ENCODE measurements at places on chromosomes 16 and 17.

DNA sequence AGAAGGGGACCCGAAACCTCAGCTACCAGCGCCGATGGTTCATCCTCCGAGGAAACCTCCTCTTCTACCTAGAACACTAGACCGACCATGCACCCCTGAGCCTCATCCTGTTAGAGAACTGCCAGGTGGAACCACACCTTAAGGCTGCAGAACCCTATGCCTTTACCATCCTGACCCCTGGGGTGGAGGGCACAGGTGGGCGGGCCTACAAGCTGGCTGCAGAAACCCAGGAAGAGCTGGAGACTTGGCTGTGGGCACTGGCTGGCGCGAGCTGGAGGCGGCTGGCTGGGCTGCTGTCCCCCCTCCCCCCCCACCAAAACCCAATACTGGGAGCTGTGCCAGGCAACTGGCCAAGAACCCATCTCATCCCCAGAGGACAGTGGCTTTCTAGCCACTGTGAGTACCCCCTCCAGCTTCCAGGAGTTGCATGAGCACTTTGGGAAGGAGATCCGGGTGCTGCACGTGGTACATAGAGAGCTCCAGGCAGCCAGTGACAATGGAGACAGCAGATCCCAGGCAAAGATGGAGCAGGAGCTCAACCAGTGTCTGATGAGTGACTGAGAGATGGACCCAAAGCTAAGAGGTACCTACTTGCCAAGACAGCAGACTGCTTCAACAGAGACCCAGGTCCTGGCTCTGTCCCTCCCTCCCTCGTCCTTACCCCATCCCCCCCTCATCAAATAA lies 1.4 kb upstream of the CD2BP2 start:
- no peak for DNase-seq

DNA sequence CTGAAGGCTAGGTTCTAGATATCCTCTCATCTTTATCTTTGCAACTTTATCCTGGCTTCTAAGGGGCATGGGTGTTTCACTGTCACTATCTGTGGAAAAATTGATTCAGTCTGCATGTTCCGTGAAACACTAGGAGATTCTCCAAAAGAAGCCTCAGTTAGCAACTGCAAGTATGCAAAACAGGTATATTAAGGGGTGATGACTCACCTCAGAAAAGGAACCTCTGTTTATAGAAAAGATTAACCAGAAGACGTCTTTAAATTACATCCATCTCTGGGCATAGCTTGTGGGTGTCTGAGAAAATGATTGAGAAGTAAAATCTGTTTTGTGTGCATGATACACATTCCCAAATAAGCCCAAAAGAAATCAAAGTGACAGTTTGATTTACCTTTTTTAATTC lies 353.8 kb upstream of the HSBP1 start:
- DNase-seq, result no peak

GRCh38 chr16:21233521-21234150 lies at the start of gene ANKS4B:
Gene ANKS4B (plus strand): TSS chr16:21233699. CDS start chr16:21233738, 39 bp downstream.
- no peak for DNase-seq

DNA sequence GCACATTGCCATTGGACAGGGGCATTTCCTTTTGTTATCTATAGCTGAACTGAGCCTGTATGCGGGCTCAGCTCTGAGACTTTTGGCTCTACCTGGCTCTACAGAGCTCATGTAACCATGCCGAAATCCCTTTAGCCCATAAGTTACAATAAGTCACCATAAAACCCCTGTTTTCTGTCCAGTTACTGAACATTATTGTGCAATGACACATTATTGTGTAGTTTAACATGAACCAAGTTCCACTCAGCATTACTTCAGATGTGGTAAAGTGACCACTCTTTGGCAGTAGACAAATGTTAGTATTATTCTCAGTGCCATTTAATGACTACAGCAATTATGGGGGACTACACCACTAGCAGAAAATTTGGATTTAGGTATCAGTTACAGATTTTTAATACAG lies 65.4 kb upstream of the RASL10B start:
- DNase-seq, result no peak

DNA sequence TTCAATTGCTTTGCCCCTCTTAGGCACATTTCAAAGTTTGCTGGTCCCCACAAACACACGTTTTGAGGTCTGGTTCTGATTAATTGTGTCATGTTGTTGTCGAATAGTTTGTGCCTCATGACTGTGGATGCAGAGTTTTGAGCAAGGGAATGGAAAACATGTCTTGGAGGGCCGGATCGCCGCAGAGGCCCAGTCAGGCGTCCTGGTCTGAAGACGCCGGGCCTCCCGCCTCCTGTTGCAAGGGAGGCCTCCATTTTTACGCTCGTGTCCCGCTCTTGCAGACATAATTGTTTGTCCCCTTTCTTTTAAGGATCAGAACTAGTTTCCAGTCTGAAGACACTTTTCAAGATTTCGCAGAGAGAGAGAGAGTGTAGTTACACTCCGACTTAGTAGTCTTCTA lies 3.2 kb downstream of the NTN1 start:
- no peak for DNase-seq

DNA sequence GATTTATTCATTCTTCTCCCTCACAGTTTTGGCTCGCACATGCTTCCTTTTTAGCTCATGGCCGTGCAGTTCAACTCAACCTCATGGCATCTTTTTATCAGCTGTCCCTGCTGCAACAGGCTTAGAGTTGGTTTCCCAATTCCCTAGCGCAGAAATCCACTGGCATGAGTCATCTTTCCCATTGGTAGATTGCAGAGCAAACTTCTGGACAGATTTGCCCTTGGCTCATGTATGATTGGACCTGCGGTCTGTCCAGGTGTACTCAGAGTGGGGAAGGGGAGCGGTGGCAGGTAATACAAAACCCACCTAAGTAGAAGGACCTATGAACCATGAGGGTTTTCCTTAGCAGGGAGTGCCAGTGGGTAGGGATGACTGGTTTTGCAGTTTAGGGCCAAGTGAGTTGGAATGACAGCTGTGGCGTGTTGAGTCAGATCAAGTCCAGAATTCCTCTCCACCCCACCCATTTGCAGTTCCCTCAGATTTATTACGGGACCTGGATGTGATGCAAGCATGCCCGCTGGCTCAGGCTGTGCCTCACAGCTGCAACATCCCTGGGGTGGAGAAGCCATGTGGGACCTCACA lies 584.7 kb downstream of the WWOX start:
- peak; percentile 90 for DNase-seq

GRCh38 chr17:20254541-20254940 lies 212.8 kb downstream of the LGALS9B start:
- no peak for DNase-seq

- peak; percentile 68 for DNase-seq
Measured at GRCh38 chr16:81956213-81956948, 54.9 kb downstream of the SDR42E1 start.

DNA sequence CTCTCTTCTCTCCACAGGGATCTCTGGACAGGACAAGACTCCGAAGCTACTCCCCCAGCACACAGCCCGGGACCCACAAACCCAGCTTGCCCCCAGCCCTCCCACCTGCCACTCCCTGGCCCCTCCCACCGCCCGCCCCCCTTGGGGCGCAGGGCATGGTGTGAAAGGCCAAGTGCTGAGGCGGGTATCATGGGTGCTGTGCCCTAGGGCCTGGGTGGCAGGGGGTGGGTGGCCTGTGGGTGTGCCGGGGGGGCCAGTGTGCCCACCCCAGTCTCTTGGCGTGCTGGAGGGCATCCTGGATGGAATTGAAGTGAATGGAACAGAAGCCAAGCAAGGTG lies 11.4 kb downstream of the THRA start:
- no peak for DNase-seq

DNA sequence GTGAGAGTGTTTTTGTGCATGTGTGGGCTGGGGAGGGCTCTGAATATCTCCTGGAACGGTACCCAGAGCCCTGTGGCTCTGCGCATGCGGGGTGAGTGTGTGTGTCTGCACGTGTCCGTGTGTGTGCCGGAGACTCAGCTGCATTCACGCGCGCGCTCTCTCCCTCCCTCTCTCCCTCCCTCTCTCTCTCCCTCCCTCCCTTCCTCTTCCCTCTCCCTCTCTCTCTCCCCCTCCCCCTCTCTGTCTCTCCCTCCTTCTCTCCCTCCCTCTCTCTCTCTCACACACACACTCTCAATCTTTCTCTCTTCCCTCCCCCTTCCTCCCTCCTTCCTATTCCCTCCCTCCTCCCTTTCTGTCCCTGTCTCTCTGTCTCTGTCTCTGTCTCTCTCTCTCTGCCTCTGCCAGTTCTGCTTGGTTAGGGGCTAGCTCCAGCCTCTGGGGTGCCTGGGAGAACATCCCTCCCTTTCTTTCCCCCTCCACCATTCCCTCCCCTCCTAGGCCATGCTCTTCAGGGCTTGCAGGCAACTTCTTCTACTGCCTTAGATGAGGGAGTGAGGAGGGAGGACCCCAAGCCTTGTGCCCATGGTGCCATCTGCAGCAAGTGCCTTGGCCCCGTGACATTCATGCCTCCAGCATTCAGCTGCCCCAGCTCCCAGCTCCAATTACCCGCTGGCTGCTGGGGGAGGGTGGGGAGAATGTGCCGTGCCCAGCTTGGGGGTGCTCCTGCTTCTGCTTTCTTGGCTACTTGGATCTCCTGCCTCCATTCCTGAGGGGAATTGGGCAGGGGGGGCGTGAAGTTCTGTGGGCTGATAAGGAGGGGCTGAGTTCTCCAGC lies 6.4 kb downstream of the THRA start:
- DNase-seq, result peak; percentile 82

DNA sequence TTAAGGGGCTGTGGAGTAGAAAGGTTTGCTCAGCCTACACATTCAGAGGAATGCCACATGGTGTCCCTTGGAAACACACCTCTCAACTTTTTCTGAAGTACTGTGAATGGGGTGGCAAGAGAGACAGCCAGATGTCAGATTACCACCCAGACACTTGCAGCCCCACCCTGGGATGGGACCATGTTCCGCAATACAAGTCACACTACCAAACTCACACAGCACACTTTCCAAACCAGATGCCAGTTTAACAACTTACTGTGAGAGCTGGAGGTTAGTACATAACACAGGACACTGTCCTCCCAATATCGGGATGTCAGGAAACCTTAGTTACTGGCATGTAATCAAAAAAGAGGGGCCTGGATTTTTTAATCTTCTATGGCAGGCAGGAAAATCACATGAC lies 7.9 kb downstream of the USP7 start:
- no peak for DNase-seq

DNA sequence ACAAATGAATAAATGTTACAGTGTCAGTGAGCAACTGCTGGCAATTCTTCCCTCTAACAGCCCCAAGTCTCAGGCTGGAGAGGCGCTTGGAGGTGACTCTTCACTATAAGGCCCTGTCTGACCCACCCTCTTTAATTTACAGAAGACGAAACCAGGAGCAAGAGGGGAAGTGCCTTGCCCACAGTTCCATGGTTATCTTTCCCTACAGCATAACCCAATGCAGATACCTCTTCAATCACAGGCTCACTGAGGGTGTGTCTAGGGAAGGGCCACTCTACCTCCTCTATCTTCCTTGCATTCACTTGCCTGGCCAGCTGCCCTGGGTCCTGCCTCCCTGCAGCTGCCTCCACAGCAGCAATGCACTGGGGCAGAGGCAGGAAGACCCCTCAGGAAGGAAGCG lies 9.6 kb upstream of the N4BP1 start:
- no peak for DNase-seq

- no peak for DNase-seq
Measured at GRCh38 chr16:48546774-48547173, 63.2 kb downstream of the N4BP1 start.

Data from AG08395 (cell line).